Hepatocyte (in vitro differentiated cells): ENCODE measurements at places on chromosomes 1 and 21. TPM values are rescaled to one million over a fixed set of nuclear protein-coding genes. Genes with fewer than 3 reads are reported as not detected.
A peak's percentile ranks its signal among the peaks of the same experiment; 100 is the strongest.

DNA sequence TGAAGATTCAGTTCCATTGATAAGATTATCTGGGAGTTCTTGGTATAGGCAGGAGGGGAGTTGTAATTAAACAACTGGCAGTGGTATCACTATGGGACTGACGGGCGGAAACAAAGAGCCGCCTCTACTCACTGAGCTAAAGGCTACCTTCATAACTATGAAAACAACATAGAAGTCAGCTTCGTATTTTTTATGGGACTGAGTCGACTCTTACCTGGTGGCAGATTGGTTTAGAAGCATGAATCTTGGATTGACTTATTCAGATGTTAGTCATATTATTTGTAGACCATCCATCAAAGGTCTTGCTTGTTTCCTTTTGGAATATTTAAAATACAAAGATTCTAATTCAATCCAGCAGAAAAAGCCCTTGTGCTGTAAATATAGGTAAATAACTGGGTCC lies 6.3 kb upstream of the HHIPL2 start:
- DNase-seq, result no peak

DNA sequence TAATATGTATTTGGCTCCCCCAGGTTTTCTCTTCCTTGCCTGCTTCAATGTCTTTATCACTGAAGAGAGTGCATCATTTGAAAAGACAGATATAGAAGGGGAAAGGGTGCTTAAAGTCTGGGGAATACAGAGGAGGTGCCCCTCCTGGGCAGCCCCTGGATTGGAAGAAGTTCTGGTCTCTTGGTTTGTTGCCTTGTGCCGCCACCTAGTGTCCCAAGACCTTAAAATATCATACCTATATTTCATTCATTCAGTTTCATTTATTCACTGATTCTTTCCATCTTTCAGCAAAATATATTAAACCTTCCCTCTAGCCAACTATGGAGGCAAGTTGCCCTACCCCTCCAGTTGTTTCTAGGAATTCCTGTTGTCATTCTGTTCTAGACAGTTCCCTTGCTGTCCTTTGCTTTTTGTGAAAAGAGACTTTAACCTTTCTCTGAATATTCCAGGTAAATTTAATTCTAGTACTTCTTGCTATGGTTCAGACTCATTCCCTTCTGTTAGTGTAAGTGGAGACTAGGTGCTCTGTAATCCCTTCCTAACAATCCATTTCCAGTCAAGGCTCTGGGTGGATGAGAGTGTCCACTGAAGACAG lies 56.1 kb downstream of the MEF2D start:
- DNase-seq, result no peak

- no peak for DNase-seq
Observed at GRCh38 chr1:223276029-223276428, 87.9 kb downstream of the SUSD4 start.

GRCh38 chr1:7136166-7136953 lies 351.1 kb downstream of the CAMTA1 start:
- no peak for DNase-seq

GRCh38 chr1:31297277-31298247 lies 730 bp downstream of the ZCCHC17 start:
- DNase-seq, result peak; percentile 28

DNA sequence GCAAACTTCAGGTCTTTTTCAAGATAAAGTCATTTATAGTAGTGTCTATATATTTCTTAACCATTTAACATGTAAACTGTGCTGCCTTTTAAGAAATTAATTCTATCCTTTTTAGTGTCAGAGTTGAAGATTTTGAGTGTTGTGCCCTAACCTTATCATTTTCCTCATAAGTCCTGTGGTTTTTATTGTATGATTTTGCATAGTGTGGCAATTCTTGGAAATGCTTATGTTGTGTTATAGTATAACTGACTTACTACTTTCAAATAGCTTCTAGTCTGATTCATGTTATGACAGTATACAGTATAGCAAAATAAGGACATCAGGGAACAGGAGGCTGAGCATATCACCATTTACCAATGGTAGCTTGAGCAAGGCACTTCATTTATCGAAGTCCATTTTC lies 99.1 kb downstream of the PTBP2 start:
- no peak for DNase-seq

- DNase-seq, result peak; percentile 30
Observed at GRCh38 chr1:166354406-166354805, 187.6 kb upstream of the FAM78B start.

DNA sequence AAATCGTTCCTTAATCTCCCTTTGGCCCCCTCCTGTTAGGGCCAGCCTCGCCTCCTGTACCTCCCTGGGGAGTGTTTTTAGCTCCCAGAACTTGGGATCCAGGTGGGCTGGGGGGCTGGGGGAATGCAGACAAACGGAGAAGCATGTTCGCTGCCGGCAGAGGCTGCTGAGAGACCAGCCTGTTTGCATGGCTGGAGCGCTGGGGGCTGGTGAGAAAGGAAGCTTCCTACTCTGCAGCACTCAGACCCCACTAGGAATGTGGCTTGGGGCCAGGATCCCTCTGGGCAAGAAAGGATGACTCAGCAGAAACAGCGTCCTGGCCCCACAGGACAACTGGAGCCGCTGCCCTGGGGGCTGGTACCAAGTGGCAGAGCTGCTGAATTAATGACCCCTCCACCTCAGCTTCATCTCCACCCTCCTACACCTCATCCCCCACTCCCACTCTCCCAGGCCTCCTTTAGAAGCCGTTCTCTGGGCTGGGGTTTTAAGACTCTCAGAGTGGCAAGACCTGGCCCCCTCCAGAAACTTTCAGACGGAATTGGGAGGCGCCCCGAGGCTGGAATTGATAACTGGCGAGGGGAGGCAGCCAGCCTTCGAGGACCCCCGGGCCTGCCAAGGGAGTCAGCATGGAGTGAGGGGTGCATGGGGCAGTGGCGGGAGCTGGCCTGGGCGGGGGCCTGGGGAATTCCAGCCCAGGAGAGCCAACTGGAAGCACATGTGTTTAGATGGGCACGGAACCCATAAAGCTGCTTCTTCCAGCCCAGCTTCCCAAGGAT lies 28.5 kb upstream of the EPS8L3 start:
- peak; percentile 90 for DNase-seq

GRCh38 chr1:17091252-17091651 lies 28.0 kb downstream of the PADI2 start:
- DNase-seq, result no peak

- no peak for DNase-seq
Observed at GRCh38 chr1:25805863-25806225, 5.9 kb downstream of the SELENON start.

GRCh38 chr1:151511636-151512215 lies 539 bp downstream of the CGN start:
- peak; percentile 74 for DNase-seq

DNA sequence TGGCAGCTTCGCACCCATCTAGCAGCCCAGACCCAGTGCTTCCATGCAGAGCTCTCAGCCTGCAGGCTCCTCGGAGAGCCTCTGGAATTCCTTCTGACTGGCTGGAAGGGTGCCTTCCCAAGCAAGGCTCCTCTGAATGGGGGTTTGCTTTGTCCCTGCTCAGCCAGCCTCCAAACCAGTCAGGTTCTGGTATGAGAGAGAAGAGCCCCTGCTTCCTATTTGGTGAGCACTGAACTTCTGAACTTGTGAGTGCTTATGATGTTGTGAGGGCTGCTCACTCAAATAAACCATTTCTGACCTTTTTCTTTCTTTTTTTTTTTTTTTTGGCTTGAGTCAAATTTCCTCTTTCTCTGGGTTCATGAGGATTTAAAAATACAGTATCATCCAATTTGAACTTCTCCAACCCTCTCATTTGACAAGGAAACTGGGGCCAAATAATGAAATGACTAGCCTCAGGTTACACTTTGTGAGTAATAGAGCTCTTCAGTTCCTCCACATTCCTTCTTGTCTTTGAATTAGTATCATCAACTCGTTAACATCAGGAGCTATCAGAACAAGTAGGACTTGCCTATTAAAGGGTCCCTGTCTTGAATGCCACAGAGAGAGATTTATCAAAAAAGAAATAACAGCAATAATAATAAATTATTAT lies 39.6 kb downstream of the GFI1 start:
- no peak for DNase-seq

- DNase-seq, result no peak
Observed at GRCh38 chr1:89584781-89585180, 48.1 kb upstream of the LRRC8C start.

- DNase-seq, result peak; percentile 23
Observed at GRCh38 chr1:213070406-213070805, 19.4 kb downstream of the RPS6KC1 start.

- DNase-seq, result peak; percentile 73
Observed at GRCh38 chr1:152013664-152014237, 20.1 kb upstream of the S100A10 start.

- peak; percentile 96 for DNase-seq
Observed at GRCh38 chr1:205321162-205321958, at the start of gene NUAK2. Gene NUAK2 (minus strand): TSS chr1:205321745. CDS start chr1:205321628, 117 bp downstream.

DNA sequence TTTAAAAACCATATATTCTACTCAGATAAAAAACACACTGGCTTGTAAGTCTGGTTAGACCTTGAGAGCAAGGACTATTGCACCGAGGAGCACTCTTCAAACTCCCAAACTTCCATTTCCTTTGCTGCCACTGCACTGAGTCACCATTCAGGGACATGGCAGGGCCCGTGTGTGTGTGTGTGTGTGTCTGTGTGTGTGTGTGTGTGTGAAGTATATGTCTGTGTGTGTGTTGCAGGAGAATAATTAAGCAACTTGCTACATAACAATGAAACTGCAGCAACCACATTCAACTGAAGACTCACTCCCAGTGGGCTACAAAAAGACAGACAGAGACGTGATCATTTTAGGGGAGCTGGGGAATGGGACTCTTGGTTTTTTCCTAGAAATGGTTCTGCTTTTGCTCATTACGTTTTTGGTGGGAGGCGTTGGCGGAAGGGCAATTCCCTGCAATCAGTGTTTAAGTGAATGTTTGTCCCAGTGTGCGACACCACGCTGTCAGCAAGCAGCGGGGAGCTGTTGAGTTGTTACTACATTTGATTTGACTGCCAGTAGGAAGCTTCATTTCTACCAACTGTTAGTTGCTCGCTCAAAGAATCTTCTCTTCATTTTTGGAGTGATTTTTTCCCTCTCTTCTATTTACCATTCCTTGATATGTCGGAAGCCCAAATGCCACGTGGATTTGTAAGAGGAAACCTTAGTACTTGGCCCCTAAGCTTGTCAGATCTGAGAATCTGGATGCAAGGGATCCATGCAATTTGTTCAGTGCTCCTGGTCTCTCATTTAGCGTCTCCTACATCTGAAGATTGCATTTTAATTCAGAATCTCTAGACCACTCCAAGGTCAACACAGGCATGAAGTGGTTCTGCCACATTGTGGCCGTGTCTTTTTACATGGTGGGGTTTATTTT lies 36.1 kb downstream of the ESRRG start:
- peak; percentile 22 for DNase-seq

DNA sequence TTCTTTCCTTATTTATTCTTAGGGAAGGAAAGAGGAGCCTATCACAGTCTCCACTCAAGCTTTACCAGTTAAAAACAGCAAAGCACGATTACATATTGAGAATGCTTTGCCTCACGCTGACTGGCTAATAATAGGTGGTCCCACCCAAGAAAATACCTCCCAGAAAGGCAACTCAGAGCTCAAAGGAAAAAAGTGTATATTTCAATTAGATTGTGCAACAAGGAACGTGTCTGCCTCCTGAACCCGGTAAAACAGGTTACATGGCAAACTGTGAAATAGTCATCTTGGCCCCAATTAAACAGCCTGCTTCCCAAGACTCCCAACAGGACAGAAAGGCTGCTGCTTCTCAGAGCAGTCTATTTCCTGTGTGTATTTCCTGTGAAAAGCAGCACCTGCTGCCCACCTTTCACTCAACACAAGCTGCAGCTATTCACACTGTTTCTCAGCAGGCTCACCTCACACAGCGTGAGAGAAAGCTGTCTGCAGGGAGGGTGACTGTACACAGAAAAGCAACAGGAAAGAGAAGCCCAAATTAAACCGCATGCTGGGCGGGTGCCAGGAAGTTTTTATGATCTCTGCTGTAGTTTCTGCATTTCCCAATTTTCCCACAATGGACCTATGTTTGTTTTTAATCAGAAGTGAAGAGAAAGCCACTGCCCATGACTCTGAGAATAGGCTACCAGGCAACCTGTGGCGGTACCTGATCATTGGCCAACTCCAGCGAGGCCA lies 44.0 kb downstream of the URB1 start:
- no peak for DNase-seq

GRCh38 chr1:7076572-7076971 lies 291.3 kb downstream of the CAMTA1 start:
- no peak for DNase-seq

GRCh38 chr1:25651824-25652741 lies 35.5 kb downstream of the MAN1C1 start:
- no peak for DNase-seq

Gene B3GALT5
- 2.0 and 3.1 TPM in 2 replicates for polyA plus RNA-seq

Gene SPRR1B
- polyA plus RNA-seq, result 0.54 TPM in 1 of 2 replicates, not detected in the other

Gene OR2T4
- polyA plus RNA-seq, result not detected in 2 replicates

Gene HES3
- polyA plus RNA-seq, result not detected in 2 replicates

Gene RAB7B
- 16.6 and 22.6 TPM in 2 replicates for polyA plus RNA-seq

Gene GNG12
- polyA plus RNA-seq, result 49.6 and 51.9 TPM in 2 replicates

Gene OR2G6
- not detected in 2 replicates for polyA plus RNA-seq

Gene TINAGL1
- 64.4 and 69.4 TPM in 2 replicates for polyA plus RNA-seq

Gene TAS1R1
- polyA plus RNA-seq, result not detected in 2 replicates

Gene CFAP45
- polyA plus RNA-seq, result not detected in 2 replicates

Gene ERICH3
- 0.34 TPM in 1 of 2 replicates, not detected in the other for polyA plus RNA-seq
